Activated CD4-positive, alpha-beta memory T cell treated with anti-CD3 and anti-CD28 coated beads for 36 hours (primary cell): ENCODE measurements at places on chromosomes 2 and 18. TPM values are rescaled to one million over a fixed set of nuclear protein-coding genes. Genes with fewer than 3 reads are reported as not detected.

Gene CABLES1
- total RNA-seq: 1.2 TPM

Gene IMPA2
- 20.3 TPM for total RNA-seq

DNA sequence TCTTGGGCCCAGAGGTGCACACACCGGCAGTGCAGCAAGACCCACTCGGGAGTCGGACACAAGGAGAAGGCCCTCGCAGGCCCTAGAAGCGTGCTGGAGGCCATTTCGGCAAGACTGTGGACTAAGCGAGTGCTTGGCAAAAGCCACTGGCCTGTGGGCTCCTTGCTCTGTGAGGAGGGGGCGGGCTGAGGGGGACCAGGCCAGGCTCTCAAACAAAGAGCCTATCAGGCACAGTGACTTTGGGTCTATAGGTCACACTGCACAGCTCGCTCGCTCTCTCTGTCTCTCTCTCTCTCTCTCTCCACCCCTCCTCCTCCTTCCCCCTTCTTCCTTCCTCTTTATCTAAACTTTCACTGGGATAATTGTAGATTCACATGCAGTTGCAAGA is 23.6 kb upstream of the ZCCHC2 start:
- no peak overlapping the region for H3K4me3 ChIP-seq
- H3K4me1 ChIP-seq: no peaks in the 10 kb centered on the region
- no peak overlapping the region for H3K27ac ChIP-seq
- no peaks in the 10 kb centered on the region for H3K27me3 ChIP-seq
- DNase-seq: no peak

- H3K27me3 ChIP-seq: peaks cover 5% of the 10 kb centered on the region
- no peak overlapping the region for H3K4me3 ChIP-seq
- no peak for DNase-seq
- H3K36me3 ChIP-seq: no peaks in the 10 kb centered on the region
- H3K27ac ChIP-seq: no peak overlapping the region
Measured at GRCh38 chr2:189951791-189952535, 110.6 kb downstream of the MSTN start.

DNA sequence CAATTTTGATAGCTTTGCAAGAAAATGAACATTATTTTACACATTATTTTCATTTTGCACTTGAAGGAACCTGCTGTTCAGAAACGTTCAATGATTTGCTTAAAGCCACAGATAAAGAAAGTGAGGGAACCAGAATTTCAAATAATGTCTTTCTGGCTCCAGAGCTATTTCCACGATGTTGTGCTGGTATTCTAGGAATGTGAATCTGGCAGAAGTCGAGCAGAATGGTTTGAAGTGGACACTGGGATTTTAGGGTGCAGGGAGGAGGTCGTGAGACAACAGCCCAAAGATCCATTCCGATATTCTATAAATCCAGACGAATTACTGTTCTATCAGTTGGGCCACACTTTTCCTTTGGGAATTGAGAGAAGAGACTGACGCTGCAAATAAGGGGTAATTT is 2.2 kb downstream of the CCDC102B start:
- no peak overlapping the region for H3K27ac ChIP-seq
- no peaks in the 10 kb centered on the region for H3K36me3 ChIP-seq
- H3K4me3 ChIP-seq: no peak overlapping the region
- no peaks in the 10 kb centered on the region for H3K4me1 ChIP-seq

DNA sequence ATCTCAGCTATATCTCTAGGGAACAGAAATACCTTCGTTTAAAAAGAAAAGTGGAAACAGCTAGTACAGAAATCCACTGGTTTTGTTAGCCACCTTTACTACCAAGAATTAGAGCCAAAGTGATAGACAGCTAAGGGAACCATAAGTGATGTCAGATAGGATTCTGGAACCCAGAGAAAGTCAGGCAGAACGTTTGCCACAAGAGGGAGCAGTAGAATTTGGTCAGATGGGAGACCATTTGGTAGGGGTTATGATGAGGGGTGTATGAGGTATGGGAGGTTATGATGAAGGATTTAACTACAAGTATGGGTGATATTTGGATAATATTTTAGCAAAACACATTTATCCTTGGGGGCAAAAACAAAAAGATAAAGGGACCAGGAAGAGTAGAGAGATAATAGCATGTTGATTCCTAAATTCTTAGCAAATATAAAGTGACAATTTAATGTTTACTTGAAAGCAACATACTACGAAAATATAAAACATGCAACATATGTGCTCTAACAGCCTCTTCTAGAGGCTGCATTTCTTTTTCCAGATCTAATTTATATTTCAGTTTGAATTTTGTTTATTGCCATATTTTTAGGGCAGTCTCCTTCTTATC is 3.3 kb downstream of the SLC8A1 start:
- no peaks in the 10 kb centered on the region for H3K36me3 ChIP-seq
- no peak overlapping the region for H3K4me3 ChIP-seq
- DNase-seq: no peak
- H3K27me3 ChIP-seq: peaks cover 28% of the 10 kb centered on the region

- H3K27ac ChIP-seq: no peak overlapping the region
- H3K4me1 ChIP-seq: peaks cover 3% of the 10 kb centered on the region
Measured at GRCh38 chr2:171049691-171050090, 111.0 kb downstream of the TLK1 start.

GRCh38 chr18:11042247-11042646 is 107.1 kb downstream of the PIEZO2 start:
- H3K27me3 ChIP-seq: peaks cover 6% of the 10 kb centered on the region
- no peak overlapping the region for H3K27ac ChIP-seq
- DNase-seq: no peak
- H3K4me1 ChIP-seq: no peaks in the 10 kb centered on the region

GRCh38 chr18:36465276-36465675 is 167.8 kb downstream of the FHOD3 start:
- no peak overlapping the region for H3K4me3 ChIP-seq
- peaks cover 2% of the 10 kb centered on the region for H3K27me3 ChIP-seq
- H3K4me1 ChIP-seq: no peaks in the 10 kb centered on the region
- H3K27ac ChIP-seq: no peak overlapping the region
- DNase-seq: no peak

GRCh38 chr2:50395605-50396297 is 636.2 kb downstream of the NRXN1 start:
- H3K4me1 ChIP-seq: no peaks in the 10 kb centered on the region
- no peak for DNase-seq
- no peaks in the 10 kb centered on the region for H3K27me3 ChIP-seq
- H3K36me3 ChIP-seq: no peaks in the 10 kb centered on the region
